Pericardium fibroblast (primary cell): ENCODE measurements at places on chromosomes 1 and 21. TPM values are rescaled to one million over a fixed set of nuclear protein-coding genes. Genes with fewer than 3 reads are reported as not detected.

Gene OR2G6
- not detected in 2 replicates for total RNA-seq

Gene SELENBP1
- 63.1 and 83.0 TPM in 2 replicates for total RNA-seq

Gene VWA5B1
- total RNA-seq, result not detected in 2 replicates

Gene TPR
- total RNA-seq, result 29.1 and 45.4 TPM in 2 replicates

Gene RHBDL2
- under 0.01 TPM in 1 of 2 replicates, not detected in the other for total RNA-seq

Gene SDCCAG8
- total RNA-seq, result 32.3 and 45.7 TPM in 2 replicates
